ENCODE measurements at places on chromosomes 1 and 21.

- H3K27me3 ChIP-seq, result no peaks in the 10 kb centered on the region
- no peaks in the 10 kb centered on the region for H3K36me3 ChIP-seq
- no peak for DNase-seq
- H3K4me3 ChIP-seq, result no peak overlapping the region
Observed at GRCh38 chr1:201350884-201351283, 26.6 kb downstream of the TNNT2 start.

- no peak overlapping the region for H3K4me3 ChIP-seq
- H3K36me3 ChIP-seq, result no peaks in the 10 kb centered on the region
- no peak overlapping the region for H3K27ac ChIP-seq
- no peak for DNase-seq
- no peaks in the 10 kb centered on the region for H3K4me1 ChIP-seq
- no peaks in the 10 kb centered on the region for H3K27me3 ChIP-seq
Observed at GRCh38 chr1:81499487-81499886, 301.2 kb upstream of the ADGRL2 start.

GRCh38 chr1:92922356-92923035 lies 38.8 kb downstream of the DIPK1A start:
- no peak for DNase-seq
- H3K4me1 ChIP-seq, result peaks cover 4% of the 10 kb centered on the region
- no peaks in the 10 kb centered on the region for H3K27me3 ChIP-seq
- H3K36me3 ChIP-seq, result no peaks in the 10 kb centered on the region

DNA sequence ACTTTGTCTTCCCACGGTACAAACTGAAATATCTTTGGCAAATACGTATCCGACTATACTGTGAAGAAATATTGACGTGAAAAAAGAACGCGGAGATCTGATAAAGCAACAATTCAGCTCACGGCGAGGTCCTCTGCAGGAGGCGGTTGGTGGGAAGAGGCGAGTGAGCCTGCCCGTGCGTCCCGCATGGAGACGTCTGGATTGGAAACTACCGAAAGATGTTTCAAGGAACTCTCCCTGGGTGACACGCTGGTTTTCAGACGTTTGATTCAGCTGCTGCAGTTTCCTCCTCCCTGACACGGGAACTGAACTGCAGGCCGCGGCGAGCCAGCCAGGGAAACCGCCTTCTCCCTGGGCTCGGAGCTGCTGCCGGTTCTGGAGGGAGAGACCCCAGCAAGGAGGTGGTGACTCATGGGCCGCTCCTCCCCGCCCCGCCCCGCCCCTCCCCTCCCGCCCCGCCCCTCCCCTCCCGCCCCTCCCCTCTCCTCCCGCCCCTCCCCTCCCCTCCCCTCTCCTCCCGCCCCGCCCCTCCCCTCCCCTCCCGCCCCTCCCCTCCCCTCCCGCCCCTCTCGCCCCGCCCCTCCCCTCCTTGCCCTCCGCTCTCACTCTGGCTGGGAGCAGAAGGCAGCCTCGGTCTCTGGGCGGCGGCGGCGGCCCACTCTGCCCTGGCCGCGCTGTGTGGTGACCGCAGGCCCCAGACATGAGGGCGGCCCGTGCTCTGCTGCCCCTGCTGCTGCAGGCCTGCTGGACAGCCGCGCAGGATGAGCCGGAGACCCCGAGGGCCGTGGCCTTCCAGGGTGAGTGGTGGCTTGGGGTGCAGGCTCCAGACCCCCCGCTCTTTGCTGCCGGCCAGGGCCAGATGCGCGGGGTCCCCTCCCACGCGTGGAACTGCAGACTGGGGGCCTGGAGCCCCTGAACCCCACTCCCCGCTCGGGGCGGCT lies at the start of gene COL6A1:
COL6A1 (plus strand) TSS at position 620 of the 941 bp plus-strand sequence; CDS start at position 701, 81 bp downstream.
- H3K4me3 ChIP-seq, result peak within 1 kb of the TSS; percentile 40
- H3K27me3 ChIP-seq, result no peaks in the 10 kb centered on the region
- no peaks in the 10 kb centered on the region for H3K36me3 ChIP-seq

GRCh38 chr1:6358757-6359201 lies 34.8 kb downstream of the ACOT7 start:
- peaks cover 42% of the 10 kb centered on the region for H3K4me1 ChIP-seq
- peaks cover 6% of the 10 kb centered on the region for H3K36me3 ChIP-seq
- H3K4me3 ChIP-seq, result no peak overlapping the region
- H3K27me3 ChIP-seq, result no peaks in the 10 kb centered on the region
- H3K27ac ChIP-seq, result peak overlapping the region; percentile 67

- no peak overlapping the region for H3K4me3 ChIP-seq
- no peaks in the 10 kb centered on the region for H3K36me3 ChIP-seq
- H3K27me3 ChIP-seq, result no peaks in the 10 kb centered on the region
Observed at GRCh38 chr1:50080904-50081586, 27.7 kb upstream of the ELAVL4 start.

GRCh38 chr1:29144178-29144577 lies 20.5 kb upstream of the TMEM200B start:
- H3K27ac ChIP-seq, result no peak overlapping the region
- H3K4me3 ChIP-seq, result no peak overlapping the region
- peaks cover 15% of the 10 kb centered on the region for H3K4me1 ChIP-seq
- DNase-seq, result no peak
- no peaks in the 10 kb centered on the region for H3K27me3 ChIP-seq

GRCh38 chr21:34205811-34206571 lies 132.6 kb downstream of the MRPS6 start:
- no peak for DNase-seq
- H3K36me3 ChIP-seq, result no peaks in the 10 kb centered on the region
- no peaks in the 10 kb centered on the region for H3K27me3 ChIP-seq
- no peak overlapping the region for H3K4me3 ChIP-seq
- H3K4me1 ChIP-seq, result no peaks in the 10 kb centered on the region

GRCh38 chr1:109658533-109659042 lies 2.7 kb downstream of the GSTM4 start:
- no peaks in the 10 kb centered on the region for H3K27me3 ChIP-seq
- no peak overlapping the region for H3K4me3 ChIP-seq
- peaks cover 8% of the 10 kb centered on the region for H3K4me1 ChIP-seq
- DNase-seq, result no peak

DNA sequence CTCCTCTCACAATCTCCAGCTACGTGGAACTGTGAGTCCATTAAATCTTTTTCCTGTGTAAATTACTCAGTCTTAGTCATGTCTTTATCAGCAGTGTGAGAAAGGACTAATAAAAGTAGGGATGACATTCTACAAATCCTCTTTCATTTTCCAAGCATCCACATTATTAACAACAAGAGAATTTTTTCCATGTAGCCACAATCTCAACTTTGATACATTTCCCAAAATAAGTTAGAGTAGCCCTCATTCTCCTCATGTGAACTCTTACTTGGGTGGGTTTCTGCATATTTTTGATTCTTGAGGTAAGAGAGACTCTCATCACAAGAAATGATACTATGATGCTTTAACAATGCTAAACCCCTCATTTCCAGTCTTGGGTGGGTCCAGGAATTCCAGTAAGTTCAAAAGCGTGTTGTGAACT lies 52.8 kb downstream of the TNFSF18 start:
- no peaks in the 10 kb centered on the region for H3K27me3 ChIP-seq
- H3K4me3 ChIP-seq, result no peak overlapping the region

DNA sequence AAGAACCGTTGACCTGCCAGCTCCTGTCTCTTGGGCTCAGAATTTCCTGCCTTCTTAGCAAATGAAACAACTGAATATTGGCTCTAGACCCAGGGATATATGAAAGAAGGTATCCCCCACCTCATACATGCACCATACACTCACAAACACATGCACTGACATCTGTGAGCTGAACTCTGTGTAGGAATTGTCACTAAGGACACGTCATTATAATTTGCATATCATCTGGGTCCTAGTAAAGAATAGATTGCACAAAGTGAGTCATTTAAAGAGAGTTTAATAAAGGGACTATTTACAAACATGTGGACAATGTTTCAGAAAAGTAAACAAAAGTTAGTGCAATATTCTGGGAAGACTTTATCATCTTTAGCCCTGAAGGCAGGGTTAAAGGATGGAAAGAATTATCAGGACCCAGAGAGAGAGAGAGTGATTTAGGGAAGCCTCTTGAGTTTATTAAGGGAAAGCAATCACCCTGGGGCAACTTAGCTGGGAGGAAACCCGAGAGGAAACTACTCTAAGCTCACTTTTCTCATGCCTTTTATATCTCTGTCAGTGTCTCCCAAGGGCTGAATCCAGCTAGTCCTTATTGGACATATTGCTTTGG lies 74.1 kb upstream of the PLA2G4A start:
- H3K27me3 ChIP-seq, result no peaks in the 10 kb centered on the region
- no peaks in the 10 kb centered on the region for H3K36me3 ChIP-seq
- DNase-seq, result no peak
- H3K27ac ChIP-seq, result no peak overlapping the region

DNA sequence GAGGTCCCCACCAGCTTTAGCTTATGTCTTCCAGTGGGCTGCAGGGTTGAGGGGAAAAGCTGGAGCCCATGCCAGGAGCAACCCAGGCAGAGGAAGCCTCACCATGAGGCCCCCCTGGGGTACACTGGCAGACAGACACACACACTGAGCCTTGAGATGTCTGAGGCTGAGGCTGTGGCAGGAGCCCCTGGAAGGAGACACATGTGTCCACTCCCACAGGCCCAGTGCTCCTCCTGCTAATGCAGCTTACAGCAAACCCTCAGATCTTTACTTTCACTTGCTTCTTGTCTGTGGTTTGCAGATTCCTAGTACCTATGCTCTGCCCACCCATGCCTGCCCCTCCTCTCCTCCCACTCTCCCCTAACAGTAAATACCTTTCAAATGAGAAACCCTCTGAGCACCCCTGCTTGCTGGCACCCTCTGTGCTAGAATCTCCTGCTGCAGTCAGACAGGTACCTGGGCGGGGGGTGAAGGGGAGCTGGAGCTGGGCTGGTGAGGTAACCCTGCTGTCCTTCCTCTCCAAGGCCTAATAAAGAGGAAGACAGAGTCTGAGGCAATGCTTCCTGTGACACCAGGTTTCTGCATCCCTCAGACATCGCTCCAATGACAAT lies 63.4 kb upstream of the NEK2 start:
- no peak overlapping the region for H3K27ac ChIP-seq
- peaks cover 11% of the 10 kb centered on the region for H3K4me1 ChIP-seq
- no peaks in the 10 kb centered on the region for H3K27me3 ChIP-seq
- no peak for DNase-seq
- no peaks in the 10 kb centered on the region for H3K36me3 ChIP-seq

- H3K4me3 ChIP-seq, result no peak overlapping the region
- peaks cover 47% of the 10 kb centered on the region for H3K36me3 ChIP-seq
- no peaks in the 10 kb centered on the region for H3K27me3 ChIP-seq
- H3K4me1 ChIP-seq, result no peaks in the 10 kb centered on the region
- DNase-seq, result no peak
Observed at GRCh38 chr1:165753934-165754333, 14.7 kb downstream of the TMCO1 start.

GRCh38 chr1:234014208-234014607 lies 109.7 kb downstream of the SLC35F3 start:
- H3K4me1 ChIP-seq, result peaks cover 2% of the 10 kb centered on the region
- H3K36me3 ChIP-seq, result no peaks in the 10 kb centered on the region
- H3K27ac ChIP-seq, result no peak overlapping the region
- H3K4me3 ChIP-seq, result no peak overlapping the region
- H3K27me3 ChIP-seq, result no peaks in the 10 kb centered on the region
- DNase-seq, result no peak

Measured in RWPE2 (cell line).